ENCODE measurements at places on chromosomes 13 and 19.

- DNase-seq = peak; percentile 36
These were observed 112.1 kb downstream of the ZIC5 start for GRCh38 chr13:99859178-99860177.

GRCh38 chr13:33228648-33229445, 56.7 kb downstream of the STARD13 start:
- DNase-seq = no peak

DNA sequence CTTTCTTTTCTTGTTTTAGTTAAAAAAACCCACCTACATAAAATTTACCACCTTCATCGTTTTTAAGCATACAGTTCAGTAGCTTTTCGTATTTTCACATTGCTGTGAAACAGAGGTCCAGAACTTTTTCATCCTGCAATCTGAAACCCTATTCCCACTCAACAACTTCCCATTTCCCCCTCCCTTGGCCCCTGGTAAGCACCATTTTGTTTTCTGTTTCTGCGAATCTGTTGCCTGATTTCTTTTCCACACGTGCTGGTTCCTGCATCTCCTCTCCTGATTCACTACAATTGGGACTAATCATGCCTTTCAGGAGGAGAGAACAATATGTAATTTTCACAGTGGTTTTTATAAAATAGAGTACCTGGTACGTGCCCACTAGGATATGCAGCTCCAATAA, 149.2 kb upstream of the RNF113B start:
- no peak for DNase-seq

GRCh38 chr13:112759827-112760226, 70.0 kb downstream of the ATP11A start:
- DNase-seq = no peak

DNA sequence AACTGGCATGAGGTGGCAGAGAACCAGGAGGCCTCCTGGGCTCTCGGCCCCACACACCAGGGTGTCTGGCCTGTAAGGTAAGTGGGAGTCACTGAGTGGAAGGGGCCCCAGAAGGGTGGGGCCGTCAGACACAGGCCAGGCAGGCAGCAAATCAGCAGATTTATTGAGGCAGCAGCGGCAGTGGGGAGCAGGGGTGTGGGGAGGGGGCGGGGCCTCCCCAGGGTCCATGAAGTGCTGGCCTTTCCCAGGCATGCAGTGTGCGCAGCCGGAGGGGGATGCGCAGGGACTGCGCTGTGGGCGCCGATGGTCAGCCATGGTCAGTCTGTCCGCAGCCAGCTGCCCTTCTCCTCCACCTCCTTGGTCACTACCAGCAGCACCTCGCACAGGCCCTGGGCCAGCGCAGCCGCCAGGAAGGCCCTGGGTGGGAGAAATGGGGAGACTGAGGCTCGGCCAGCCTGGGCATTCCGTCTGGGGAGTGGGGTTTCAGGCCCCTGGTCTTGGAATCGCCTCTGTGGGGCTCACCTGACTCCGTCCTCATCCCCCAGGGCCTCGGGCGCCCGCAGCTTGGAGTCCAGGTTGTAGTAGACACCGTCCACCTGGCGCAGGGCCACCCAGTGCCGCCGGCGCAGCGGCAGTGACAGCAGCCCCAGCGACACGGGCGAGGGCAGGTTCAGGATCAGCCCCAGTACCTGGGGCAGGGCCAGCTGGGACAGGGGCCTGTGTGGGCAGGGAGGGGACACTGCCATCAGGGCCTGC, 5.0 kb downstream of the JOSD2 start:
- no peak for DNase-seq

- no peak for DNase-seq
These were observed 55.6 kb downstream of the DOCK9 start for GRCh38 chr13:98922306-98922705.

DNA sequence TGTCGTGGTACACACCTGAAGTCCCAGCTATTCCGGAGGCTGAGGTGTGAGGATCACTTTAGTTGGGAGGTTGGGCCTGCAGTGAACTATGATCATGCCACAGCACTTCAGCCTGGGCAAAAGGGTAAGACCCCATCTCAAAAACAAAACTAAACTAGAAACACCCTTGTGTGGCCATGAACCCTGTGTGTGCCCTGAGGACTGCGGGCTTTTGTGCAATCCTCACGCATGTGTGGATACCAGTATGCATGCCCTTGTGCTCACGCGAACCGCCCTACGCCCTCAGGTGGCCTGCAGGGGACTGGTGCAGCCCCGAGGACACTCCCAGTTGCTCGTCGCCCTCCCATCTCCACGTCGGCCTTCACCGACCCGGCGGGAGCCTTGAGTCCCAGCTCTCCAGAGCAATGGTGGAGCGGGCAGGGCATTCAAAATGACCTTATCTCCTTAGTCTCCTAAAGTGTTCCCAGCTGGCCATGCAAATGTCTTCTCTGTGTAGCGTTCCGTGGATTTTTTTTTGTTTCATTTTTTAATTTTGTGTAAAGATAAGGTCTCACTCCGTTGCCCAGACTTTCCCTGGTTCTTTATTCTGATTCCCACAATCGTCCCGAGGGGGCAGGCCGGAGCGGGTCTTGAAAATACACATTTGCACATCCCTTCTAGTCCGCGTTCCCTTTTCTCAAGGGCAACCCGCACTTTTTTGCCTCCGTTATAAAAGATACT, 868 bp upstream of the EGLN2 start:
- DNase-seq = peak; percentile 69

GRCh38 chr19:16206637-16207036, 8.9 kb downstream of the AP1M1 start:
- no peak for DNase-seq

GRCh38 chr19:2608602-2608922, 93.9 kb downstream of the GNG7 start:
- no peak for DNase-seq

DNA sequence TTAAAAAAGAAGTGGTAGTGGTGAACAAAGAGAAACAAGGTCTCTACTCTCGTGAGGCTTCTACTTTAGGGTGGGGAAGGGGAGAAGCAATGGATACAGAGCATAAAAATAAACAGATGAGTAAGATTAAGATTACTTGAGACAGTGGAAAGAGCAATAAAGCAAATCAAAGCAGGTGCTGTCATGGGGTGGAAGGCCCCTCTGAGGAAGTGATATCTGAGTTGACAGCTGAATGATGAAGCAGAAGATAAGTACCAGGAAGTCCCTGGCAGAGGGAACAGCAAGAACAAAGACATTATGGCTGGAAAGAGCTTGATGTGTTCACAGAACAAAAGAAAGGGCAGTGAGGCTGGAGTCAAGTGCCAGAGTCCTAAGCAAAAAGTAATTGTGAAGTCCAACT, 221.8 kb downstream of the ENOX1 start:
- no peak for DNase-seq

GRCh38 chr19:12791345-12792050, at the start of gene JUNB:
Gene JUNB (plus strand): TSS chr19:12791486. CDS start chr19:12791772, 286 bp downstream.
- peak; percentile 97 for DNase-seq

DNA sequence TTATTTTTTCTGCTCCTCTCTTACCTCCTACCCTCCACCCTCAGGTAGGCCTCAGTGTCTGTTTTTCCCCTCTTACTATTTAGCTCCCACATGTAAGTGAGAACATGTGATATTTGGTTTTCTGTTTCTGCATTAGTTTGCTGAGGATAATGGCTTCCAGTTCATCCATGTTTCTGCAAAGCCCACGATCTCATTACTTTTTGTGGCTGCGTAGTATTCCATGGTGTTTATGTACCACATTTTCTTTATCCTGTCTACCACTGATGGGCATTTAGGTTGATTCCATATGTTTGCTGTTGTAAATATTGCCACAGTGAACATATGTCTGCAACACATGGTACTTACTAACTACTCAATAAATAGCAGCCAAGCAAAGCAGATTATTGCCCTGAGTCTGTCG, 56.8 kb downstream of the DNAJC15 start:
- DNase-seq = no peak

GRCh38 chr13:36795463-36795862, 23.6 kb upstream of the RFXAP start:
- no peak for DNase-seq

DNA sequence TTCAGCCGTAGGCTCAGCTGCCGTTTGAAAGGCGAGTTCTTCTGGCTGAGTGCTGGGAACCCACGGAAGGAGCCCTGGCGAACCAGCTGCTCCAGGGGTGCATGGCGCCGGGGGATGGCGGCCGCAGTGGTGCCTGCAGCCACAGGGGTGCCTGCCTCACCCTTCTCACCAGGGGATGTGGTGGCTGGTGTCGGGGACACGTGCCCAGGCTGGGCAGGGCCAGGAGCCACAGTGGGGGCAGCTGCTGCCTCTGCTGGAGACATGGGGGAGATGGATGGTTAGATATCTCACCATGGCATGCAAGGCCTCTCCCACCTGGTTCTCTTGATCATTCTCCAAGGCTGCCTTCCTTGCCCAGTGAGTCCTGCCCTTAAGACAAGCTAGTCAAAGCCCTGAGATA, 17.1 kb downstream of the NUMBL start:
- DNase-seq = no peak

DNA sequence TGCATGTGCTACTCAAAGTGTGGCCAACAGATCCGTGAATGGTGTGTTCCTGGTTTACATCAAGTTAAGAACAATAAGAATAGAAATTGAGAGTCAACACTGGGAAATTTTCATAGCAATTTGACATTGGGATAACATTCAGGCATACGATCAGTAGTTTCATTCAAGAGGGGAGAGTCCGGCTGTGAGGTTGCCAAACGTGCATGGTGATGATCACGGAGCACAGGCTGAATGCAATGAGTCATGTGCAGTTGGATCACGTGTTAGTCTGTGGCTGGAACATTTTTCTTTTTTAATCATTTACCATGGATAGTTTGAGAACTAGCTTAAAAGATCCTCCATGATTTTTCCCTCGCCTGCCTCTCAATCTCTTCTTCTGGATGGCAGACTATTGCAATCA, 2.5 kb upstream of the DCT start:
- DNase-seq = no peak

DNA sequence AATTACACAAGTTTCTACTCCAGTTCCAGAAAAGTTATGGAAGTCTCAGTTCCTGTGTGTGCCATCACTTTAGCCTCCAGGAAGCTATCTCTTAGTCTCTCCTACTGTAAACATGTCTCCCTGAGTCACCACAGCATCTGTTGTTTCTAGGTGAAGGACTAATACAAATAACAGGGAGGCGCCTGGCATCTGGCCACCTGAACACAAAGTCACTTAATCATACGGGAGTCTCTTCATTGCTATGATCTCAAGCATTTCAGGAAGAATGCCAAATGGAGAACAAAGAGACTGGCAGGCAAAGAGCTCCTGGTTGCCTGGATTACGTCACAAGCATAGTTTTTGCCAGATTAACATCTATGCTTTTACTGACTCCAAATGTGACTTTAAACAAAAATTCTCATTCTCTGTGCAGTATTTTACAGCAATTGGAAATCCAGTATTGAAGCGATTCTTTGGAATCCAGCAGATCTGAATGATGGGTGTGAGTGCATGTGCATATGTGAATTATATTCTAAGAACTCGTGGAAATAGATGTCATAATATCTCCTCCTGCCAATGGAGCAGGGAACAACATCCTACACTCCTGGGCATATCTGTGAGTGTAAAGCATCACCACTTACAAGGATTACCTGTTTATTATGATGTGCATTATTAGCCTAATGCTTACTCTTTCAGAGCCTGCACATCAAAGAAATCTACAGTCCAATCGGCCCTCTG, 572.8 kb downstream of the PCDH9 start:
- DNase-seq = no peak

- DNase-seq = no peak
These were observed 89.3 kb downstream of the SPACA7 start for GRCh38 chr13:112465251-112466131.

GRCh38 chr13:113145496-113145895, 13.0 kb upstream of the PROZ start:
- DNase-seq = no peak

DNA sequence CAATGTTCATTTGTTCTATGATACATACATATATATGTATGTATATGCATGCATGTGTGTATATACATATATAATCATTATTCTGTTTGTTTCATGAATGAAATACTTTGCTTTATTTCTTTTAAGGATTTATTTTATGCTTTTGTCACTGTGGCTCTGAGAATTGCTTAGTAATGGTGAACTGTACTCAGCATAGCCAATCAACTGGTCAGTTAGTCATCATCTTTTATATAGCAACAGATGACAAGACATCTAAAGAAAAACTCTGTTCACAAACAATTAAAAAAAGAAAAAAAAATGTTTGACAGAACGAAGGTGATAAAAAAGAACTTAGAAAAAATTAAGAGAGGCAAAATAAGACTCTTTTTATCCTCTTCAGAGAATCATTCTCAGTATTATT, 1440.3 kb downstream of the PCDH9 start:
- no peak for DNase-seq

DNA sequence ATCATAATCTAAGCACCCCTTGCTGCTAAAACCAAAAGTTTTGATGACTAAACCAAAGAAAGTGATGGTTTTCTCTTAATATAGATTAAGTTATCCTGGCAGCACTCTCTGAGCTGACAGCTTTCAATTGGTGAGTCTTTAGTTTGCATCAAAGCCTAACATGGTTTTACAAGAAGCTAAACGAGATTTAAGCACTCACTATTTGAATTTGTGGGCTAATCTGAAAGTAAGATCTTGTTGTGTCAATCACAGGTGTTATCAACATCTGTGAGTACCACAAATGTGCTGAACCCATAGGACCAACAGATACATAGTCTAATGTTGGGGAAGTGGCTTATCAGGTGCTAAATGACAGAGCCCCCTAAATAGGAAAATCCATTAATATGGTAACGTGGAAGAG, 223.9 kb downstream of the LHFPL6 start:
- DNase-seq = no peak

- no peak for DNase-seq
These were observed 1613.7 kb upstream of the MIR17HG start for GRCh38 chr13:89733829-89734228.

DNA sequence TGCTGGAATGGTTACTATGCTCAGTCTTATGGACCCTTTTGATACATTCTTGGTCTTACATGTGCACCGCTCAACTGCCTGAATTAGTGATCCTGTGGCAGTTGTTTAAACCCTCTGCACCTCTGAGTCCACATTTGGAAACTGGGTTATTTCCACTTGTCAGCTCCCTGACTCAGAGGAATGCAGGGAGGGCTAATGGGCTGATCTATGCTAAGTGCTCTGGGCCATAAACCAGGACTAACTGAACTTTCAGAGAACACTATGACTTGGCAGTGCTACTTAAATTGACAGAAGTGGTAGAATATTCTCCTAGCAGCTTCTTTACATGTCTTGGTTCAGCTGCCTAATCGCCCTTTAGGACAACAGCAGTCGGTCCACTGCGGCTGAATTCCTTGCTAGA, 26.8 kb upstream of the MED4 start:
- no peak for DNase-seq

DNA sequence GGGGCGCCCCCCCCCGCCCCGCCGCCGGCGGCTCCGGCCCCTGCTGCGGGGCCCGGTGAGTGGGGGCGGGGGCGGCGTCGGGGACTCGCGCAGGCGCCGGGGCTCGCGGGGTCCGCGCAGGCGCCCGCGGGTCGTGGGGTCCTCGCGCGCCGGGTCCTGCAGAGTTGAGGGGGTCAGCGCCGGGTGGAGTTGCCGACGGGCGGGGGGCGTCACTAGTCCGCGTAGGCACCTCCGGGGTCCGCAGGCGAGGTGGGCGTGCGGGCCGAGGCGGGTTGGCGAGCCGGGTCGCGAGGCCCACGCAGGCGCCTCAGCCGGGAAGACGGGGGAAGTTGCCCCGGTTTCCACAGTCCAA, 365 bp downstream of the PPP6R1 start:
- DNase-seq = peak; percentile 37
